Fibroblast of skin of right quadriceps (primary cell): ENCODE measurements at places on chromosomes 6 and 20.

- peak; percentile 15 for DNase-seq
These were observed 86.1 kb upstream of the CD83 start for GRCh38 chr6:14031516-14031915.

- no peak for DNase-seq
These were observed 61.3 kb upstream of the EPB41L1 start for GRCh38 chr20:36093025-36093803.

- no peak for DNase-seq
These were observed 49.9 kb downstream of the MUC22 start for GRCh38 chr6:31060145-31060544.

- peak; percentile 91 for DNase-seq
These were observed 21.3 kb downstream of the TTPAL start for GRCh38 chr20:44496976-44497375.

- DNase-seq, result peak; percentile 85
These were observed at the start of gene MICA for GRCh38 chr6:31403283-31404060. MICA (plus strand) TSS chr6:31403595; CDS start chr6:31403633, 38 bp downstream.

GRCh38 chr6:22115559-22115958 lies 181.3 kb downstream of the PRL start:
- no peak for DNase-seq

GRCh38 chr6:57265755-57266221 lies 43.7 kb upstream of the RAB23 start:
- peak; percentile 78 for DNase-seq

DNA sequence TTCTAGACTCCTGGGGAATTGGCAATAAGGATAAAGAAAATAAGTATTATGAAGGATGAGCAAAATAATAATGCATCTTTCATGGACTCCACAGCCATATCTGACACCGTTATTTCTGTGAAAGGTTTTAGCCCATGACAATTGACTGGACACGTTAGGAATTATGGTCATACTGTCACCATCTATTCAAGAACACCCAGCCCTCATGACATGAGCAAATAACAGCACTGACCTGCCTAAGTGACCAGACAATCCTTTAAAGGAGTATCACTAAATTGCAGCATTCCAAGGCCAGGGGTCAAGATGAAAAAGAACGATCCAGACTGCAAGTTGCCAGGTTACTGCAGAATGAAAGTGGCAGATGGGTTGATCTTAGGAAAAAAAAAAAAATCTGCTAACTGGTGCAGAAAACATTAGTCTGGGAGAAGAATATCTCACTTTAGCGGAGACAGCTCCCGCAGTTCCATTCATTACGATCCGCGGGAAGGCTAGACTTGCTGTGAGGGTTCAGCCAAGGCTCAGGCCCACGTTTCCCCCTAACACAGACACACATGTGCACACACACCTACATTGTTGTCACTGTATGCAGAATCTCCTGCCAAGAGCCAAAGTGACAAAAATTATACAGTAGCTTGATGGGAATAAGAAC lies 237.7 kb upstream of the AGPAT4 start:
- no peak for DNase-seq

DNA sequence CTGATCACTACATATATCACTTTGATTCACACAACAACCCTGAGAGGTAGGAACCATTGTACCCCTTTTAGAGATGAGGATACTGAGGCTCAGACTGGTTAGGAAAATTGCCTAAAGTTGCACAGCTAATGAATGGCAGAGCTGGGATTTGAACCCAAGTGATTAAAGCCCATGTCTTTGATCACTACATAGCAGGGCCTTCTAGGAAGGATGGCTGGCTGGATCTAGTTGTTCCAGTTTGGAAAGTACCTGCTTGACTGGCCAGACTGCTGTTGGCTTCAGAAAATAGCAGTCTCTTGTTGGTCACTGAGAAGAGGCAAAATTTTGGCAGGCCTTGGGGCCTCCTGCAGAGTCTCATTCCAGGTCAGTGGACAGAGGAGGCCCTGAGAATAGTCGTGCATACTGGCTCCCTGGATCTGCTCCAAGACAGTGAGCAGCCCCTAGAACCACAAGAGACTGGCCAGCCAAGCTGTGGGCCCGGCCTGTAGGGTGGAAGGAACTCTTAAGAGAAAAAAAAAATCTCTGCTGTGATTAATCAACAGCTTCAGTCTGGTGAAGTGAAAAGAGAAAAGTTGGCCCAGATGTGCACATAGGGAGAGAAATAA lies 17.5 kb downstream of the PPARD start:
- peak; percentile 73 for DNase-seq

DNA sequence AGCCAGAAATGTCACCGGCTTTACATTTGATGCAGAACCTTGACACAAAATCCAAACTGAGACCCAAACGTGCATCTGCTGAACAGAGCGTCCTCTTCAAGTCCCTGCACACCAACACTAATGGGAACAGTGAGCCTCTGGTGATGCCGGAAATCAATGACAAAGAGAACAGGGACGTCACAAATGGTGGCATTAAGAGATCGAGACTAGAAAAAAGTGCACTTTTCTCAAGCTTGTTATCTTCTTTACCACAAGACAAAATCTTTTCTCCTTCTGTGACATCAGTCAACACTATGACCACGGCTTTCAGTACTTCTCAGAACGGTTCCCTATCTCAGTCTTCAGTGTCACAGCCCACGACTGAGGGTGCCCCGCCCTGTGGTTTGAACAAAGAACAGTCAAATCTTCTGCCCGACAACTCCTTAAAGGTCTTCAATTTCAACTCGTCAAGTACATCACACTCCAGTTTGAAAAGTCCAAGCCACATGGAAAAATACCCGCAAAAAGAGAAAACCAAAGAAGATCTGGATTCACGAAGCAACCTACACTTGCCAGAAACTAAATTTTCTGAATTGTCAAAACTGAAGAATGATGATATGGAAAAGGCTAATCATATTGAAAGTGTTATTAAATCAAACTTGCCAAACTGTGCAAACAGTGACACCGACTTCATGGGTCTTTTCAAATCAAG lies 108.4 kb downstream of the RTN4IP1 start:
- no peak for DNase-seq

DNA sequence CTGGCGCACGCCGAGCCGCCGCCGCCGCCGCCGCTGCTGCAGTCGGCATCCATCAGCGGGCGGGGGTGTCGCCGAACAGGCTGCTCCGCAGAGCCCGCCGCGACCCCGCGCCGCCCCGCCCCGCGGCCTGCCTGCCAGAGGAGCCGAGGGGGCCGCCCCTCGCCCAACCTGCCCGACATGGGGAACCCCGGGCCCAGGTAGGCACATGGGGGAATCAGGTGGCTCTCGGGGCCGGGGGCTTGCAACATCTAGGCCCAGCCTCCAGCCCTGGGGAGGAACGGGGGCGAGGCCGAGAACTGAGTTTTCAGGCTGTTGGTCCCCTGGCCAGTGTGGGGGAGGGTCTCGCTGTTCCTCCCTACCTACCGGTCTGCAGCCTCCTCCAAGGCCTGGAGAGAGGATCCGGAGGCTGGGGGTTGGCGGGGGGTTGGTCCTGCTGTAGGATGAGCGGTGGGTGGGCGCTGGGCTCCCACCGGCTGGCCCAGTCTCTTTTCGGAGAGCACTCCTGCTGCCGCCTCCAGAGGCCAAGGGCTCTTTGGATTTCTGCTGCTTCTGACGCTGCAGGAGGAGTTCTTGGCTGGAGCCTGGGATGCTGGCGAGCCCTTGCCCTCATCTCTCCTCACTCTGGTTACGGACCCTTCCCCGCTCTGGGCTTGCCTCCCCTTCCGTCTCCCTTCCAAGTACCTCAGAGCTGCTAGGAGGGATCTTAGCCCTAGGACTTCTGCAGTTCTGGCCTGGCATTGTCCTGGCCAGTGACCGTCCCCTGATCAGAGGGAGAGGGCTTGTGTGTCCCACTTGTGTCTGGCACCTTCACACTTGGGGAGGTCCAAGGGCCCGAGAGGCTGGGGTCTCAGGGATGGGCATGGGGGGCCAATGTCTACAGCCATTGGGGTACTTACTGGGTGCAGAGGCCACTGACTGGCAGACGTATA lies at the start of gene EPB41L1:
Gene EPB41L1 (plus strand): TSS at position 41 of the 929 bp plus-strand sequence. CDS start 19,038 bp downstream, outside the sequence.
- no peak for DNase-seq

- no peak for DNase-seq
These were observed 6.1 kb downstream of the SLC32A1 start for GRCh38 chr20:38730167-38730988.

GRCh38 chr6:43669050-43669921 lies 18.3 kb downstream of the MRPS18A start:
- DNase-seq, result peak; percentile 25

- DNase-seq, result no peak
These were observed 5.3 kb upstream of the RAET1L start for GRCh38 chr6:150030611-150031010.

GRCh38 chr20:33622705-33623365 lies 39.3 kb upstream of the C20orf144 start:
- DNase-seq, result no peak

DNA sequence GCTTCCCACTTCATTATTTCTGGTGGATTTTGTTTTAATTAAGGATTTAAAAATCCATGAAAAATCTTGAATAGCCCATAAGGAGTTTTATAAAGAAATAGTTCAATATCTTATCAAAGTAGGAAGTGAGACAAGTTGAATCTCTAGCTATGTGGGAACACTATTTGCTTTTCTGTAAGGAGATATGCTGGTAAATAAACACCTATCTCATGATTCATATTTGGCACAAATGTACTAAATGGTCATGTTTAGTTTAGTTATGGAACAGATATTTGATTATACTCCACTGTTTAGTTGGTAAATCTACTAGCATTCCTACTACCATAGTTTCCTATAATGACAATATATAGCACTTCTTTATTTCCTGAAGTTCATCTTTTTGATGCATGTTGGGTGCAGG lies 239.9 kb upstream of the CEP162 start:
- DNase-seq, result no peak

DNA sequence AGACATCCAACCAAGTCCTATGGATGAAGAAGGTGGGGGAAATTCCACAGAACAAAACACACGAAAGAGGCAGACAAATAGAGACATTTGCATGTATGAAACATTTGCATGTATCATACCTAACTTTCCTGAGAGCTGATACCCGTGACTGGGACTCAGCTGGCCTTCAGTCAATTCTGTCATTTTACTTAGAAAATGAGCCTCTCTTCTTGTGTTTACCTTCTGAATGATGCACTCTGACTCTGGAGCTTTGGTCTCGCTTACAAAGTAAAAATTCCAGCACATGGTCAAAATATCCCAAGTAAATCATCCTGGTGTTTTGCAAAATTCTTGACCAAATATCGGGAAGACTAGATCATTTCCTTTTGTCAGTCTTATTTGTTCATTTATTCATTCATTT lies 46.9 kb downstream of the MMUT start:
- DNase-seq, result no peak

DNA sequence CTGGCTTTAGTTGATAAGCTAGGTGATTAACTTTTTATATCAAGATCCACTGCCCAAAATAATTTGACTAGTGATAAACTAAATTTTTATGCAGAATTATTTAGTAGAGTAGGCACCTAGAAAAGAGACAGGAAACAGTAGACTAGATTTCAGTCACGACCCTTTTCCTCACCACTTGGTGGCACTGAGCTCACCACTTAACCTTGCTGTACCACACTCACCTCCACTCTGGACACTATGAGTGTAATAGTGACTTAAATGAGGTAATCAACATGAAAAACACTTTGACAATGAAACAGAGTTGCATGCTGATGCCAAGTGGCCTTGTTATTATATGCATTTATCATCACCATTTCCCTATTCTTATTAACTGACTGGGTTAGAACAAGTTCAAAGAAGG lies 730.4 kb downstream of the KIF16B start:
- no peak for DNase-seq

DNA sequence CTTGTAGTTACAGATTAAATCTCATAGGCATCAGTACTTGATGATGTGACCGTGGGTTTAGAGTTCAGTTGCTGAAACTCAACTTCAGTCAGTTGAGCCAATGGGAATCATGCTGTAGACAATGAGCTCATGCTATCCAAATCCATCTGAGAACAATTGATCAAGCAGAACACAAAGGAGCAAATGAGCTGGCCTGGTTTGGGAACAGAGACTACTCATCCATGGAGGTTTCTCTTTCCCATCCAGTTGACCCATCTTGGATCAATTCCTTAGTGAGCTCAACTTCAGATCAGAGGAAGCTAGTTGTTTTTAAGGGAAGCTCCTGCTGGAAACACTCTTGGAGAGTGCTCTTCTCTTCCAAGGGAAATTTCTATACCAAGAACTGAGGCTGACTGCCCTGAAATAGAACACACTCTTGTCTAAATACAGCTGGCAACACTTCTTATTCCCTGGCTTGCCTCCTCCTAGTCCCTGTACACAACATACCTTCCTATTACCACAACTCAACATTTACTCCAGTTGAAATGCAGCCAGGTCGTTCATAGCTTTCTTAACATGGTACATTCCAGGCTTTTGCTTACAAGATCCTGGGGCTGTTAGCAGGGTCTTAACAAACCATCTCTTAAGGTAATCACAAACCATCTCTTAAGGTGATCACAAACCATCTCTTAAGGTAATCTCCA lies 203.9 kb upstream of the PRDM1 start:
- peak; percentile 66 for DNase-seq

DNA sequence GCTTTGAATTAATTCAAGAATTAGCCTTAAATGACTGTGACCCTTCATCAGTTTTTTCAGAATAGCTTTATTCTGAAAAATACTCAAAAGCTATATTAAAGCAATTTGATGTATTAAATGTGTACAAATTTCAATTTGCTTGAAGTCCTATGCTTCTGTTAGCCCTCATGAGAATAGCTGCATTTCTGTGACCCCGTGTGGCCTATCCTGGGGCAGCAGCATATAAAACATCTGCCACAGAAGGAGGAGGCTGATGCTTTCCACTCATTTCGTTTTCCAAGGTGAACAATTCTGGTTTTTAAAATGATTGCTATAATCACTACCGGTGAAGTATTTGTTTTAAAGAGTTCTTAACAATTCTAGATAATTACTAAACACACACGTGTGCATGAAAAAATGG lies 360.3 kb downstream of the BTBD9 start:
- DNase-seq, result no peak

DNA sequence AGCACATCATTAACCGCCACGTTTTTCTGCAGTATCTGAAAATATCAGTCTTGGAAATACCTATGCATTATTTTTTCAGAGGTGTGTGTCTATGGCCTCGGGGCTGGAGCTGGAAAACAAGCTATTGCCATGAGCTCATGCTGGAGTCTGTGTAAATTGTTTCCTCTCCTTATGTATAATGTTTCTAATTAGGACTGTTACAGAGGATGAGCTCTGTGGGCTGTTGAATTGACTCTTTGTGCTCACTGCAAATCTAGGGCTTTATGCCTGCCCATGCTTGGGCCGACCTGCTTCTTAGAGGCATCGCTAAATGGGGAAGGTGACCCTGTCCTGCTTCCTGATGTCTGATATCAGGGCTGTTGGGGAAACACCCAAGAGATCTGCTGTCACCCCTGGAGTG lies 80.8 kb upstream of the SLC22A16 start:
- no peak for DNase-seq

DNA sequence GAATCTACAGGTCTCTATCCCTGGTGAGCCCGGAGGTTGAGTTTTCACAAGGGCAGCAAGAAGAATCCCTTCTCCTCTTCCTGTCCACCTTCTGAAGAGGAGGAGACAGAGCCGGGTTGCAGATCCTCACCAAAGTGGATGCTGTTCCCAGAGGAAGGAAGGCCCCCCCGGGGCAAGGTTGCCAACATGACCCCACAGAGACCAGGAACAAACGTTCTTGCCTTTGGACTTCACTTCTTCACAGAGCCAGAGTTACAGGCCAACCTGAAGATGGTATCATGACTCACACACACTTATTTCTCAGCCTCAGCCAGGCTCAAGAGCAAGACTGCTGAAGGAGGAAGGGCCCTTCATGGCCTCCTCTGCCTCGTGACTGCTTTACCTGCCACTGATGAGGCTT lies 384.3 kb downstream of the CD83 start:
- no peak for DNase-seq
